CD4-positive, alpha-beta memory T cell (primary cell): ENCODE measurements at places on chromosomes 12 and 14.

DNA sequence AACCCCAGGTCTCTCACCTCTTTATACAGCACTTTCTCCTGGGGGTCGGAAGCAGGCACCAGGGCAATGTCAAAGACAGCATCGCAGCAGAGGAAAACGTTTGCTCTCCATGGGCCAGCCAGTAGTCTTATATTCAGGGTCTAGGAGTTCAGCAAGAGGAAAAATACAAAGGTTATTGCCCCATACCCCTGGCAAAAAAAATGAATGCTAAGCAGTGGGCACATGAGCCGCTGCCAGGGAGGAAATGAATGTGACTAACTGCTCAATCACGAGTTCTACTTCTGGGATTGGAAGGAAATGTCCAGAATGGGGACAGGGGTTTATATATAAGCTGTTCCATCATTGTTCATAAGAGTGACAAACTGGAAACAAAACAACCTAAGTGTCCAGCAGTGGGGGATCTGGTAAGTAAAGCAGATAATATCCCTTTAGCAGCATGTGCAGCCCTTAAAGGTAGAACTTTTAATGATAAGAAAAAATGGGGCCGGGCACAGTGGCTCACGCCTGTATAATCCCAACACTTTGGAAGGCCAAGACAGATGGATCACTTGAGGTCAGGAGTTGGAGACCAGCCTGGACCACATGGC is 53.8 kb downstream of the PHETA1 start:
- no peak for DNase-seq

DNA sequence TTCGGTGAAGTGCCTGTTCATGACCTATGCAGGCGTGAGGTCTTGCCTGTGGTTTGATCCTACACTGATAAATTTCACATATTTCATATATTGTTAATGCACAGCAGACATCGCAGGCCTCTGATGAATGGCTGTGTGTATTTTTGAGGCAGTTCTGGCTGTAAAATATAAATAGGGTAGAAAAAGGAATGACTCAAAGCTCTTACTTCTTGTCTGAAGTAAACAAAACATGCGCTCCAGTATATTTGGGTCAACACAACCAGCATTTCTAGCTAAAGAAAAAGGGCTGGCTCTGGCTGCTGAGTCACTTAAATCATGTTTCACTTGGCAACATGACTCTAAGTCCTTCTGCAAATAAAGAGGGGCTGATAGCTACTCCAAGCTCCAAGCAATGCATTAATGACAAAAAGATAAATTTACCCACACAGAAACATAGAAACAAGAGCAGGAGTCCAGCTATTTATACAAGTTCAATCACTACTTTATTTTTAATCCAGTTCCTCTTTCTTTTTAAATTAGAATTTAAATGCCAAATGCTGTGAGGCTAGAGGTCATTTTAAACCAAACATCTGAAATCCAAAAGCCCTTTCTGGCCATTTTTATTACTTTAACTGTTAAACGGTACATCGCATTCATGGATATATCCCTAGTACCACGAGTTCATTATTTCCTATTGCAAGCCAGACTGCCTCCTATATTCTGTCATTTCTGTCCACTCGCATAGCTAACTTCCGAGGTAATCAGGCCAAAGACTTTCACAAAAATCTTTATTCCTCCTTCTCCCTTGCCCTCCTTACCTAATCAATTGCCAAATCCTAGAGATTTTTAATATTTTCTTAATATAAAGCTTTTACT is 54.3 kb upstream of the TMCC3 start:
- DNase-seq = no peak

- DNase-seq = no peak
Measured at GRCh38 chr14:57266065-57266464, 2.6 kb downstream of the EXOC5 start.

- DNase-seq = no peak
Measured at GRCh38 chr14:55819610-55820304, 239.8 kb downstream of the KTN1 start.

- no peak for DNase-seq
Measured at GRCh38 chr14:96217376-96217913, 12.8 kb downstream of the BDKRB2 start.

DNA sequence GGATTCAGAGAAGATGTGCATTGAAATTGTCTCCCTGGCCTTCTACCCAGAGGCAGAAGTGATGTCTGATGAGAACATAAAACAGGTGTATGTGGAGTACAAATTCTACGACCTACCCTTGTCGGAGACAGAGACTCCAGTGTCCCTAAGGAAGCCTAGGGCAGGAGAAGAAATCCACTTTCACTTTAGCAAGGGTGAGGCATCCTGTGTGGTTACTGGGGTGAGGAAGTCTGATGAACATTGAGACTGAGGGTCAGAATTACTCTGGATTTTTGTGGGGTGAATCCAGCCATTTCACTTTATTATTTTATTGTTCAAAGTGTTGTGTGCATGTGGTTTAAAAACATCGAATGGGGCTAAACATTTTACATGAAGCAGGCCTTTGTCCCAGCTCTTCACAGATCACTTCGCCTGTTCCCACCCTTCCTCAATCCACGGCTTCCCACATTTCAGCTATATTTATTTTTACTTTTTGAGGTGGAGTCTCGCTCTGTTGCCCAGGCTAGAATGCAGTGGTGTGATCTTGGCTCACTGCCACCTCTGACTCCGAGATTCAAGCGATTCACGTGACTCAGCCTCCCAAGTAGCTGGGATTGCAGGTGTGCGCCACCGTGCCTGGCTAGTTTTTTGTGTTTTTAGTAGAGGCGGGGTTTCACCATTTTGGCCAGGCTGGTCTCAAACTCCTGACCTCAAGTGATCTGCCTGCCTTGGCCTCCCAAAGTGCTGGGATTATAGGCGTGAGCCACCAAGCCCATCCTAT is 40.6 kb downstream of the SUPT16H start:
- DNase-seq = no peak

DNA sequence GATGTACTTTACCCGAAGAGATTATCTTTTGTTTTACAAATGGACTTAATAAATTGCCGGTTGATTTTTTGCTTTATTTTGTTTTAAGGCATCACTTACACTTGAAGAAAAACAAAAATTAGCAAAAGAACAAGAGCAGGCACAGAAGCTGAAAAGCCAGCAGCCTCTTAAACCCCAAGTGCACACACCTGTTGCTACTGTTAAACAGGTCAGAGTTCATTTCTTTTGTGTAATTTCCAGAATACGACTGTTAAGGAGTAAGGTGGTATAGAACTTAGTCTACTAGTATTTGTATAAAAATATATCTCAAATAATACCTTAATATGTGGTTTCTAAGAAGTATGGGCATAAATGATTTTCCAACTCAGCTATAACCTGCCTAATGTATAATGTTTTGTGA is 19.6 kb upstream of the SLC17A8 start:
- DNase-seq = no peak

DNA sequence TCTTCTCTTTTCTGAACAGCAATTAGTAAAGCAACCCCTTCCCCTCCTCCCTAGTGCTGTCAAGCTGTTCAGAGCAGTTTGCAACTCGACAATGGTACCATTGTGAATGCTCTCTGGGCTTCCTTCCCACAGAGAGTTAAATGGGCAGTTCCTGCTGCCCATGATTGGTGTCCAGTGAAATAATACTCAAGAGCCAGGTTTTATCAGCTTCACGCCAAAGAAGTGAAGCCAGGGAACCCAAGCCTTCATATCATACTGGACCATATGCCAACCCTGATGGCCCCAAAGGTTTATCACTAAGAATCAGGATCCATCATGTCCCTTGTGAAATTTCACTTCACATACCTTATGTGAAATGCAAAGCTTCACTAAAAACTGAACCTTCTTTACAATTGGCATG is 24.7 kb downstream of the INSM2 start:
- DNase-seq = no peak

- no peak for DNase-seq
Measured at GRCh38 chr14:44798386-44799242, 163.1 kb downstream of the KLHL28 start.

GRCh38 chr14:100372357-100373048 is 49.4 kb downstream of the SLC25A47 start:
- DNase-seq = no peak

DNA sequence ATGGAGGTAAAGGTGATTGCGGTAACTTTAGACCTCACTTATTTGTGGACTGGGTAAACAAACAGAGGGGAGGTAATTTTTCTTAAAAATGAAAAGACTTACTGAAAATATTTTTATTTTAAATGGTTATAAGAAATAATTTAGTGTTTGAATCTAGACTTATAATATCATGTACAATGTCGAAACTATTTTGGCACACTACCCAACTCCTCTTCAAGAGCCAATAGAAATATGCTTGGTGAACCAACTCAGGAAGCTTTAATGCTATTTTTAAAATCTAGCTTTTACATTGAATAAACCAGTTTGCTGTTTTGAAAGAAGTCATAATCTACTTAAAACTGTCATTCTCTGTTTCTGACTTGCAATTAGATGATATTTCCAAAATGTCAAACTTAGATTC is 175.8 kb upstream of the NPAS3 start:
- DNase-seq = no peak

- no peak for DNase-seq
Measured at GRCh38 chr14:51357250-51357649, 117.2 kb downstream of the TMX1 start.

- no peak for DNase-seq
Measured at GRCh38 chr12:33602515-33602914, 162.9 kb upstream of the SYT10 start.
